Activated CD8-positive, alpha-beta memory T cell treated with anti-CD3 and anti-CD28 coated beads for 1 hour (primary cell): ENCODE measurements at places on chromosomes 1 and 21.

DNA sequence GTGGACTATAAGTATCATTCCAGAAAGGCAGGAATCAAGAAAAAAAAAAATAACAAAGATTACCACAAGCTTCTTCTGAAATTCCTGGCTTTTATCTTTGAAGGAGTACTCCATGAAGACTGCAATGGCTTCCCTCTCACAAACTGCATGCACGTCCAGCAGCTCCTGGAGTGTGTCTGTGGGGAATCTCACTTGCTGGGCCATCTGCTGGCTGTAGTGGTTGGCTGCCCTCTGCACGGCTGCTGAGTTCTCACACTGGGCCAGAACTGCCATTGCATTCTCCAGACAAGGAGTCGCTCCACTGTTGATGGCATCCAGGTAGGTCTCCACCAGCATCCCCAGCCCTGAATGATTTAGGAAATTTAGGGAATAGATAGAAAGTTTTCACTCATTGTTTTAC lies 23.3 kb upstream of the GBP2 start:
- no peak for DNase-seq

DNA sequence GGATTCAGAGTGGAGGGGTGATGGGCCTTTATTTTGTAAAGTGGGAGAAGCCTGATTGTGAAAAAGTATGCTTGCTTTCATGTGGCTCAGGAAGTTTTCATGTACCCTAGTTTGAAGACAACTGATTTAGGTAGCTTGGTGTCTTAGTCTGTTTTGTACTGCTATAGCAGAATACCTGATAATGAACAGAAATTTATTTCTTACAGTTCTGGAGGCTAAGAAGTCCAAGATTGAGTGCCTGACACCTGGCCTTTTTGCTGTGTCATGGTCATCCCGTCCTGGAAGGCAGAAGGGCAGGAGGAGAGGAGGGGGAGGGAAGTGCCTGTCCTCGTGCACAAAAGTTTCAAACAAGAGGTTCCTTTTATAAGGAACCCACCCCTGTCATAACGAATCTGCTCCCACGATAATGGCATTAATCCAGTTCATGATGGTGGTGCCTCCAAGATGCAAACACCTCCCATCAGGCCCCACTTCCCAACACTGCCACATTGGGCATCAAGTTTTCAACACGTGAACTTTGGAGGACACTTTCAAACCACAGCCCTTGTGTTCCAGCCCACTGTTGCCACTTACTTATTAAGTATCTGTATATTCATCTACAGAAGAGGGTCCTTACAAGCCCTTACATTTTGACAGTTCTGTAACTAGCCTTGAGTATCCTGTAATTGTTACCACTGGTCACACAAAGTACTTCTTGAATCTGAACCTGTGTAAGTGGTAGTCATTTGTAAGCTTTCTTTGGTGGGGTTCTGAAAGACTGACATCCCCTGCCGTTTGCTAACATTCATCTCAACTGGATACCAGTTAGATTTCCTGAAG lies 9.5 kb downstream of the UCK2 start:
- DNase-seq: no peak

DNA sequence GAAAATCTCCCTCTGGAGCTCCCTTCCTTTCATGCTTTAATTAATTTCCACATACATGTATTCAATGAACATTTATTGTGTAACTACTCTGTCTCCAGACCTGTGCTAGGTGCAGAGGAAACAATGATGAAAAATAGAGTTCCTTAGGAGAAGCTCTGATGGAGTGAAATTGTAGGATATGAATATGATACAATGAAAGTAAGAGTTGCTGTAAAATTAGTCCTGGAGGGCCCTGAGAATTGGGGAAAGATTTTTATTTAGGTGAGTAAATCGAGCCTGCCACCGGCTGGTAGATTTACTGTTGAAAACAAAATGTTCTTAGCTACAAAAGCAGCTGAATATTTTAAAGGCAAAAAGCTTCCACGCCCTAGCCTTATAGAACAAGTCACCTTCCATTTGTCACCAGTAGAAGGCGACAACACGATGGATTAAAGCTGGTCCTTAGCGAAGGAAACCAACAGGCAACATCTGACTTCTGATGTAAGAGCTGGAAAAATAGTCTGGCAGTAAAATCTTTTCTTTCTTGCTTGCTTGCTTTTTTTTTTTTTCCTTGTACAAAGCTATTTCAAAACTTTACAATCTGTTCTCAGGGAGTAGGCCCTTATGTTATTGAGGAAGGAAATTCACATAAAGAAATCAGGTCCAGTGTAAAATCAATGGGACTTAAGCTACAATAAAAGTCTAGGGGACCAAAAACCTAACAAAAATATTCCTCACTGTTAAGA lies 82.0 kb upstream of the ROR1 start:
- DNase-seq: no peak

- no peak for DNase-seq
Observed at GRCh38 chr1:69967245-69967766, 238.1 kb downstream of the LRRC40 start.

DNA sequence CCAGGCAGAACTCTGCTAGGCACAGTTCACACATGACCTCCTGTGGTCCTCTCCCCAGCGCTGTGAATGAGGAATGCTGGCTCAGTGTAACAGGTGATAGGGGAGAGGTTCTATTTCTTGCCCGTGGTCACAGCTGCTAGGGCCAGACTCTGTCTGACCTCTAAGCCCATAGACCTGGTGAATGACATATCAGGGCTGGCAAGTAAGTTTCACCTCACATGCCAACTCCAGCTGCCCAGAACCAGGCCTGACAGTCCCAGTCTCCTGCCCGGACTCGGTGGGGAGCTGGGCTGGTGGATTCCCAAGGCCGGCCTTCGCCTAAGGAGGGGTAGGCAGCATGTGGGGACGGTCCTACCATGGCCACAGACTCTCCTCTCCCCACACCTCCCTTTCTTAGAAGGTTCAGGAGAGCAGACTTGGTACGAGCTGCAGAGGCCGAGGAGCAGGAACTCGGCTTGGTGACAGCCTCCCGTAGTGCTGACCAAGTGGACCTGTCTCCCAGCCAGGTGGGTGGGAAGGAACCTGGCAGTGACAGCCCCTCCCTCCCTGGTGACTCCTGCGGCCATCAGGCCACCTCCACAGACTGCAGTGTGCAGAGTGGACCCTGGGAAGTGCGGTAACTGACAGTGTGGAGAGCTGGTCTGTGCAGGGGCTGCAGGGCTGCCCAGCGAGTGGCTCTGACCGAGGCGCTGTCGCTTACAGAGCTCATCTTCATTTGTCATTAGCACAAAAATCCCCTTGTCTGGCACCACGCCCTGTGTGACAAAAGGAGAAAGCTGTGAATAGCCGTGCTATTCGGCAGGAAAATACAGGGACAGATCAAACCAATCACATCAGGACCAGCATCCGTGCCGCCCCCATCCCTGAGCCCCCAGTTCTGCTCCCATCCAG lies 74.6 kb downstream of the SCCPDH start:
- no peak for DNase-seq

DNA sequence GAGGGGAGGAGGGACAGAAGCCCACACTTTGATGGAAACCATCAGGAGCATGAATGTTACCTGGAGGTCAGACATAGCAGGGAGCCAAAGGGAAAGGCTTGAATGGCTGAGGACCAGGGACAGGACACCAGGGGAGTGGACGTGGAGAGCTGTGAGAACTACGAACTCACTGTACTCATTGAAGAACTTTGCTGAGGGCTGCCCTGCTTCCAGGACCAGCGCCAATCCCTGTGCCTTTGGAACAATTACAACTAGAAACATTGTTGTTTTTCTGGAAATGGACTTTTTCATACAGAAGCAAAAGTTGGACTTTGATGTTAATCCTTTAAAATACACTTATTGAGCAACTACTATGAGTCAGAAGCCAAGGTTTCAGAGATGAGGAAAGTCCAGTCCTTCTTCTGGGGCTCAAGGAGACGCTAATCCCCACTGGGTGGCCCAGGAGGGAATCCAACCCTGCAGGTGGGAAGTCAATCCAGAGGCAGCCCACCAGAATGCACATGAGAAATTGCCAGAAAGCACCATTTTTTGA lies 12.9 kb downstream of the TSPAN2 start:
- no peak for DNase-seq

- no peak for DNase-seq
Observed at GRCh38 chr1:200378096-200378495, 31.7 kb downstream of the ZNF281 start.

- no peak for DNase-seq
Observed at GRCh38 chr1:204456826-204457442, 37.7 kb downstream of the PIK3C2B start.

DNA sequence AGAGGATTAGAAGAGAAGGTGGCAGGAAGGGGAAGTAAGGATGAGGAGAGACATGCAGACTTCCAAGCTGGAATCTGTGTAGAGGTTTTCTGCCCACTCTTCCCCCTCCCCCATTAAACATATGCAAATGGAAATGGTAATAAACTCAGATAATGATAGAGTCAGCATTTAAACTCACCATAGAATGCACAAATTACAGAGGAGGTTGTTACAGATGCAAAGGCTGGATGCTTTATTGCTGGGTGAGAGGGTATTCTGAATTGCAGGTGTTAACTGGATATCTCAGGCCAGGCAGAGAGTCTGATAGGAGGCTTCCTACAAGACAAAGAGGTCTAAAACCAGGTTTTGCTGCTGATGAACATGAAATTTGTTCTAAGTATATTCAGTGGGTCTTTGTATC lies 372.5 kb downstream of the SEC16B start:
- DNase-seq: no peak

DNA sequence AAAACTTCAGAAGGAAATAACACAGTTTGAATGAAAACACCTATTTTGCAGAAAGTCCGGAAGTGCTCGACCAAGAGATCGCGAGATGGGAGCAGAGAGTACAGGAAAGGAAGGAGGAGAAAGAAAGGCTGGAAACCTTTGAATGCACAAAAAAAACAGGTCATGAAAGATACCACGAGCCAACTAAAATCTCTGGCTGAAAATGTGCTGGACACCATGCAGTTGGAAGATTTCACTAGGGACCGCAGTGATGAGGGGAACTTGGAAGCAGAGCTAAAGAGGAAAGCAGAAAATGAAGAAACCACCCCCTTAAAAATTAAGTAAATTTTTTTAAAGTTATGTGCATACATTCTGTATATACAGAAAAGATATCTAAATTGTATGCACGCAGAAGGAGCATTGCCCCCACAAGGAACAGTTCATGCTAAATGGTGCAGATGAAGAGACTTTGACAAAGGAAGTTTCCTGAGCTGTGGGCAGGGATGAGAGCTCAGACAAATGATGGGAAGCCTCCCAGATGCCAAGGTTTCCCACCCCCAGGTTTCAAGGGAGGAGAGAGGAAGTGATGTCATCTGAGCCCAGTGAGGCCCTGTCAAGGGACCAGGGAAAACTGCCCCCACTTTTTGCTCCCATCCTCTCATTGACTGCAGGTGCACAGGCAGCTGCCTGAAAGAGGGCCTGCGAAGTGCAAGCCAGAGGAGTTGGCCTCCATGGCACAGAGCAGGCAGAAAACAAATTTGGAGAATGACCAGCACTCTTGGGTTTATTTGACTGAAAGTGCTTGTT lies 52.5 kb downstream of the ETS2 start:
- DNase-seq: no peak

GRCh38 chr1:9629445-9630201 lies 21.9 kb upstream of the PIK3CD start:
- DNase-seq: peak; percentile 58

GRCh38 chr1:93328809-93329760 lies 16.6 kb upstream of the DR1 start:
- no peak for DNase-seq

DNA sequence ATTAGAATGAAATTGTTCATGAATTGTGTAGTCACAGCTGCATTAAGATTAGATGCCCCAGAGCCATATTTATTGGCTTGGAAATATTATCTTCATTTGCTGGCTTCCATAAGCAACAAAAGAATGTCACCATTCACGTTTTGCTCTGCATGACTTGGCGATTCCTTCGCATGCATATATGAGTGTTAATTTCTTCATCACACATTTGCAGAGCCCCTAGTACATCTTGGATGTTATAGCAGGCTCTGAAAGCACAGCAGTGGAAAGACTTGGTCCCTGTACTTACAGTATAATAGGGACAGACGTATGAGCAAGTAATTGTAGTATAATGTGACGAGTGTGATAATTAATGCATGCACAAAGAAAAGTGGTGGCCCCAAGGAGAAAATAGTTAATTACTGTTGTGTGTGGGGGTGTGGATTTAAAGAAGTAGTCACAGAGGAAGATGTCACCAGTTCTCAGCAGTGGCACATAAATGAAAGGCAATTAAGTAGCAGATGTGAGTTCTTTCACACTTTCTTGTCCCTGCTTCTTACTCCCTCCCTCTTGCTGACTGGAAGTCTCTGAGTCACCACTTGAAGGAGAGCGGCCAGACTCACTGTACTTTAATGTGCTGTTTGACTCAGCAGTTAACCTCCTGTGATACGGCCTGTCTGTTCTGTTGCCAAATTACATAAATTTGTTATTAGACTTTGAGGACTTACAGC lies 21.0 kb downstream of the S100A10 start:
- no peak for DNase-seq

GRCh38 chr1:218785928-218786327 lies 387.8 kb upstream of the LYPLAL1 start:
- no peak for DNase-seq

DNA sequence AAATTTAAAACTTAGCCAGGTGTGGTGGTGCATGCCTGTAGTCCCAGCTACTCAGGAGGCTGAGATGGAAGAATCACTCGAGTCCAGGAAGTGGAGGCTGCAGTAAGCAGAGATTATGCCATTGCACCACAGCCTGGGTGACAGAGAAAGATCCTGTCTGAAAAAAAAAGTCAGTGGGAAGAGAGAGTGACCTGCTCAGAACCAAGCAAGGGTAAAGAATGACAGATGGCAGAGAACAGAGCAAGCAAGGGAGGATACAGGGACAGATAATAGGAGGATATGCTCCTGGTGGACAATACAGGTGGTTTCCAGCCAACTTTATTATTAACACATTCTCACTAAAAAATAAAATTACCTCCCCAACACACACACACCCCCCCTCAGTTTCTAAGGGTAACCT lies 4.6 kb upstream of the TMEM51 start:
- no peak for DNase-seq

DNA sequence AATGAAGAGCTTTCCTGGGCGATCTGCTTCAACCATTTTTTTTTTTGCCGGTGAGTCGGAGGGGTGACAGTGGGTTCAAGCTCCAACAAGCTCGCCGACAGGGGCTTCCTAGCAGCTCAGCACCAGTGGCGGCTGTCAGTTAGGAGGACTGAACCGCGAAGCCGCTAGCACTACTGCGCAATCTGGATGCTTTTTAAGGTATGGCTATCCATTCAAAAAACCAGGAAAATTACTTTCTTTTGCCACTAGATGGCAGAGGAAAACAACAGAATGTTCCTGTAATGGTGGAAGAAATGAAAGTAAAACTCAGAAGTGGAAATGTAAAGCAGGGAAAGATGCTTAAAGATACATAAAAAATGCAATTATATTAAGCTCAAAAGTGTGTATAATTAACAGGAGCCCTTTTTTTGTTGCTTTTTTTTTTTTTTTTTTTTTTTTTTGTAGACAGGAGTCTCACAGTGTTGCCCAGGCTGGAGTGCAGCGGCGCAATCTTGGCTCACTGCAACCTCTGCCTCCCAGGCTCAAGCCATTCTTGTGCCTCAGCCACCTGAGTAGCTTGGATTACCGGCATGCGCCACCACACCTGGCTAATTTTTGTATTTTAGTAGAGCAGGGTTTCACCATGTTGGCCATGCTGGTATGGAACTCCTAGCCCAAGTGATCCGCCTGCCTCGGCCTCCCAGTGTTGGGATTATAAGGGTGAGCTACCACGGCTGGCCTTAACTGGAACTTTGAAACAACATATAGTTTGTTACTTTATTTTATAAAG lies 8.5 kb downstream of the KYAT3 start:
- DNase-seq: no peak
